ENCODE measurements at places on chromosomes 3 and 15.

- DNase-seq, result no peak
These were observed 67.7 kb downstream of the MGLL start for GRCh38 chr3:127754411-127755304.

DNA sequence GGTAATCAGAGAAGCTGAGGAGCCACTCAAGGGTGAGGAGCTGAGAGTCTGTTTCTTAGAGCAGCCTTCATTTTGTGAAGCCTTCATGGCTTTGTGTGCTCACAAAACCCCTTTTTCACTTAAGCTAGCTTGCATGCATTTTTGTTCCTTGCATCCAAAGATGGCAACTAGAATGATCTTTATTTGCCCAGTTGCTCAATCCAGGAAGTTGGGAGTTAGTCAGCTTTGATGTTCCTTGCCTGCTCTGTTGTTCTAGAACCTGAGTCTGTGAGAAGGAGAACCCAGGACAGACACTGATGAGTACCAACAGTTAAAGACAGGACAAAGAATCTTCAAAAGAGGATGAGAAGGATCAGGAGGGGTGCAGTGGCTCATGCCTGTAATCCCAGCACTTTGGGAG lies 81.8 kb downstream of the IL20RB start:
- no peak for DNase-seq

DNA sequence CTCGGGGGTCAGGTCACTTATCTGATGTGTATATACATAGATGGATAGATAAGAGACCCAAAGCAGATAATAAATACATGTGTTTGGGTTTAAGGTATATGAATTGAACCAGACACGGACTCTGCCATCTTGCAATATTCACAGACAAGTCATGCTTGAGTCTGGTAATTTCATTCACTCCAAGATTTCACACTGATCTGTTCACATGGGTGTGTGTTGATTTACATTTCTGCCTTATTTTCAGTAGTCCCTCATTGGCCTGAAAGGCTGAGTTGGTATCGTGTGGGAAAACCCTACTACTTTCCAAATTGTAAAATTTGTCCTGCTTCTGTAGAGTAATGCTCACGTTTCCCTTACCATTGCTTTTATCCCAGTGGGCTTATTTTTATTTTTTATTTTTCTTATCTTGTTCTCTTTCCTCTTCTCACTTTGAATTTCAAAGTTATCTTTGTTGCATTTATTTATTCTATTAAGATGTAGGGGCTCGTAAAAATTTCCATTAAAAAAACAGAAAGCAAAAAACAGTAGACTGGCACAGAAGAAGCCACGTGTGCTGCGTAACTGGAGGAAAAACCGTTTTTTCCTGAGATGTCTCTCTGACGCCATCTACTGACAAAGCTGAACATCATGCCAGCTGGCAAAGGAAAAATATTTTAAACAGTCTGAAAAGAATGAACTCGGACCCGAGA lies 10.8 kb upstream of the MFSD1 start:
- peak; percentile 58 for DNase-seq

DNA sequence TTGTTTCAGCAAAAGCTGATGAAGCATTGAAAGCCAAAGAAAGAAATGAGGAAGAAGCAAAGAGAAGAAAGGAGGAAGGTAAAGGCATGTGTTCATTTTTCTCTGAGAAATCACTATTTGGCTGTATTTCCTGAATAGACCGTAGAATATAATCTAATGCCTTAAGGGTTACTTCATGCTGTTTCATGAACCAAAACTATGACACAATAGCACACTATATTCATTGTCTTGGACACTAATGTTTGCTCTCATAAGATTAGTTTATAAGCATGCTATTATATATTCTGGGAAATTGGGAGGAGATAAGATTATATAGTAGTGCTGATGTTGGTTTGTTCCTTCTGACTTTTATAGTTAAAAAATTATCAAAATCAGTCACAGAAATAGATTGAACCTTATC lies 110.1 kb upstream of the MLF1 start:
- DNase-seq, result no peak

DNA sequence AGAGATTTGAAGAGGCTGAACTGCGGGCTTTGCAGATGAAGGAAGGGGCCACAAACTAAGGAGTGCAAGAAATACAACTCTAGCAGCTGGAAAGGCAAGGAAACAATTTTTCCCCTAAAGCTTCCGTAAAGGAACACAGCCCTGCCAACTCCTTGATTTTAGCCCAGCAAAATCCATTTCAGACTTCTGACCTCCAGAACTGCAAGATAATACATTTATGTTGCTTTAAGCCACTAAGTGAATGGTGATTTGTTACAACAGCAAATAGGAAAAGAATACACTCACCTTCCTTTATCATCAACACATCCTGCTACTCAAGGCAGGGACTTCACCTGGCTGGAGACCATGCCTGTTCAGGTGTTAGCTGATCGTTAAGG lies 119.3 kb upstream of the NR2E3 start:
- no peak for DNase-seq

DNA sequence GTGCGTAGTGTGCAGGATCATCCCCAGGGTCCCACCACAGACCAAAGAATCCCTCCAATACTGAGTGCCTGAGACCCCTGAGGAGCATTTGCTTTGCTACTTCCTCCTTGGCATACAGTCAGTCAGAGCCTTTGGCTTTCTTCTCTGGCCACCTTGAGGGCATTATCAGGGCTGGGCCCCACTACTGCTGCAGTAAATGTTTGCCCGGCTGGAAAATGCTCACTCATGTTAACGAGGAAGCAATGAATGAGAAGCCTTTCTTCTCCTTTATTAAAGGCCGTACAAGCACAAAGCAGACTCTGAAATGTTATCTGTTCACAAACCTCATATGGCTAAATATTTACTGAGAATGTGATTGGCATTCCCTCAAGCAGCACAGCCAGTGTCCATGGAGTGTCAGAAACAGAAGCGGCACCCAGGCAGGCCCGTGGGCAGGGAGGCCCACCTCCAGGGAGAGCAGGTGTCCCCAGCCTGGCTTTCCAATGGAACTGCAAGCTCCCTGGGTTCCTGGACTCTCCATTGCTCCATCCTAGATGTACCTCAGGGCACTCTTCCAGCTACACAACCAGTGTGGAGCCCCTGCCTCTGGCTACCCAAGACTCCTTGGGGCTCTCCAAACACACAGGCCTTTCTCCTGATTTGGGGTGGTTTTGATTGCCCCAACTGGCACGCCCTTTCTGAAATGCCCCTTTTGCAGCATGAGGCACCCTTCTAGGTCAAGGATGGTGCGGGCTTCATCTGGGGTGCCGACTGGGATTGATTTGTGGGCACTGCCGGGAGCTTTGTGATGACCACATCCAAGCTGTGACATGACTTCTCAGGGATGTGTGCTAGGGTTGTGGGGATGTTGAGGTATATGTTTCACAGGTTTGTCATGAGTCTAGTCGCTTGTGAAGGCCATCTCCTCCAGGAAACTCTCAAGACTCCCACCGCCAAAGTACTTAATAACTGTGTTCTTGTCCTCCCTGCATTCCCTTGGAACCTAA lies 195.6 kb downstream of the FAM43A start:
- DNase-seq, result no peak

- no peak for DNase-seq
These were observed 223.6 kb downstream of the SHQ1 start for GRCh38 chr3:72624656-72625055.

DNA sequence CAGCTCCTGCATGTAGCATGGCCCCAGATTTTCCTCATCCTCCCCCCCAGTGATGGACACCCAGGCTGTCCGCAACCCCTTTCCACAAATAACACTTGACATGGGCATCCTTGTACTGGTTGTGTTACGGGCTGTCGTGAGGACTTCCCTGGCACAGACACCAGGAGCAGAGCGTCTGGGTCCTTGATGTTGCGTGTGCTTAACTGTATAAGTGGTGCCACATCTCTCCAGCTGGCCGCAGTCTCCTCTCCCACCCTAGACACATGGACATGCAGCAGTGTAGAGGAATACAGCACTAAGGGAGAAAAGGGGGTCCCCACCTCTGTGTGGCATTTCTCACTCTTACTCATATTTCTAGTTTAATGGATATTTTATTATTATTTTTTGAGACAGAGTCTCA lies 56.6 kb downstream of the FBLN2 start:
- no peak for DNase-seq

DNA sequence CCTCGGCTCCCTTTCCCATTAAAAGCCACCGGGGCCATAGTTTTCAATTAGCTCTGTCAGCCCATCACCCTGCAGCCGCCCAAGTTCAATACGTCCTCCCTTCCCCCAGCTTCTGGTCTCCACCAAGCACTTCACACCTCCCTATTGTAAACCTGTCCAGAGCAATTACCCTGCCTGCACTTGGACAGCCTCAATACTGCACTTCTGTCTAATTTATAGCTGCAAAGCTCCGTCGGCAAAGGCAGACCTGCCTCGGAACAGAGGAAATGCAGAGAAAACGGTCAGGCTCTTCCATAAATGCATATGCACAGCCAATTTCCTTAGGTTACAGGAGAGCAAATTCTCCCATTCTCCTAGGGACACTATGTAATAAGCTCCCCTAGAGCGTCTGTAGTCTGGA lies 21.9 kb downstream of the LRIG1 start:
- no peak for DNase-seq

DNA sequence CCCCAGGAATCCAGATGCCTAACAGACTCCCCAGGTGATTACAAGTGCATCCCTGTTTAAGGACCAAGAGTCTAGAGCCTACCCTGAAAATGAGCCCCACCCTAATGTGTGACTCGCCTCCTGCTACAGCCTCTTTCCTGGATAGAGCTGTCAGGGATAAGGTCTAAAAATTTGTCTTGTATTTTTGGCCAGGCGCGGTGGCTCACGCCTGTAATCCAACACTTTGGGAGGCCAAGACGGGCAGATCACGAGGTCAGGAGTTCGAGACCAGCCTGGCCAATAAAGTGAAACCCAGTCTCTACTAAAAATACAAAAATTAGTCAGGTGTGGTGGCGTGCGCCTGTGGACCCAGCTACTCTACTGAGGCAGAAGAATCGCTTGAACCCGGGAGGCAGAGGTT lies 11.2 kb downstream of the TMC3 start:
- no peak for DNase-seq

GRCh38 chr15:37586011-37586583 lies 348.3 kb upstream of the TMCO5A start:
- no peak for DNase-seq

DNA sequence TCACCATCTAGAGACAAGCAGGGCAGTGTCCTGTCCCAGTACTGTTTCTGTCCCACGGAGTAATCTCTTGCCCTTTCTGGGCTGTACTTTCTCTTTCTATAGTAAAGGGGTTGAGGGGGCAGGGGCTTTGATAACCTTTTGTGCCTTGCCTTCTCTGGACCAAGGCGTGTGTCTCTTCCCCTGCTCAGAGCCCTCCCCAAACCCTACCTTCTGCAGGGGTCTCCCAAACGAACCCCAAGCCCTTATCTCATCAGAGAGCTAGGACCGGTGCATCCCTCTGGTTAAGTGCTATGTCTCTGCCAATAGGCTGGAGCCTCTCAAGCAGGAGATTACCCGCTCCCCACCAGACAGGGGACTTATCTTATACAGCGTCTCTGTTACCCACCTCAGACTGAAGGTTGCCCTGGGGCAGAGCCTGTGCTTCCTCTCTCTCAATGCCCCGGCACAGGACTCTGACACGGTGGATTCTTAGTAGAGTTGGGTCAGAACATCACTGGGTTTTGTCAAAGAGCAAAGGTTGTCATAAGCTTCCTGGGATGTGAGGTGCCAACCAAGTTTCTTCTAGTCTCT lies 2.9 kb downstream of the PLEKHO2 start:
- DNase-seq, result no peak

GRCh38 chr15:70033109-70033508 lies 64.6 kb downstream of the TLE3 start:
- no peak for DNase-seq

- DNase-seq, result no peak
These were observed 309.5 kb upstream of the TRIM42 start for GRCh38 chr3:140368223-140368811.

GRCh38 chr3:80677796-80678195 lies 910.0 kb upstream of the ROBO1 start:
- no peak for DNase-seq

DNA sequence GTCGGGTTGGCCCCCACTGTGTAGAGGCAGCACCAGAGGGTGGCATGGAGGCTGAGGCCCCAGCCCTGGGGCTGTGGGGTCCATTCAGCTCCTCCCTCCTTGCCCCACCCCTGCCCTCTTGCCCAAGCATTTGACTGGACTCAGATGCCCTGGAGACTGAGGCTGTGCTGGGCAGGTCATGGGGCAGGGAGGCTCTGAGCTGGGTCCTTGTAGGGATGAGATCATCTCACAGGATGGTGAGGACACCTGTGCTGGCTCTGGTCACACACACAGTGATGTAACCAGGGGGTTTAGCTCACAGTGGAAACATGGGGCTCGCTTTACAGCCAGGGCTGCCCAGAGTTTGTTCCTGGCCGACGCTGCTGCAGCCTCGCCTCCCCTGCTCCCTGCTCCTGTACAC lies 17.8 kb downstream of the ALPK3 start:
- no peak for DNase-seq

- no peak for DNase-seq
These were observed 502.5 kb upstream of the NAALADL2 start for GRCh38 chr3:174356596-174356995.

GRCh38 chr3:49260806-49261324 lies 16.2 kb downstream of the C3orf62 start:
- DNase-seq, result no peak

DNA sequence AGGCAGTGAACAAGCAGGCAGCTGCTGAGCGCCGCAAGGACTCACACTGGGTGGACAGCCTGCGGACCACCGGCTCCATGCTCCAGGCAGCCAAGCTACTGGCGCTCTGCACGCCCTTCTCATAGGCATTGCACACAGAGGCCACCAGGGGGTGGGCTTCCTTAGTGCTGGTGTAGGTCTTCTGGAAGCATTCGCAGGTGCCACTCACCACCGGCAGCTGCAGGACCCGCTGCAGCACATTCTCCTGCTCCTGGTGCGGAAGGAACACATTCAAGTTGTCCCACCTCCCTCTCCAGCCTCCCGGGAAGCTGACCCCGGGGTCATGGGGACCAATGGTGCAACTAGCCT lies 6.0 kb downstream of the PLIN1 start:
- peak; percentile 41 for DNase-seq

GRCh38 chr3:154775821-154776548 lies 304.1 kb upstream of the MME start:
- no peak for DNase-seq

DNA sequence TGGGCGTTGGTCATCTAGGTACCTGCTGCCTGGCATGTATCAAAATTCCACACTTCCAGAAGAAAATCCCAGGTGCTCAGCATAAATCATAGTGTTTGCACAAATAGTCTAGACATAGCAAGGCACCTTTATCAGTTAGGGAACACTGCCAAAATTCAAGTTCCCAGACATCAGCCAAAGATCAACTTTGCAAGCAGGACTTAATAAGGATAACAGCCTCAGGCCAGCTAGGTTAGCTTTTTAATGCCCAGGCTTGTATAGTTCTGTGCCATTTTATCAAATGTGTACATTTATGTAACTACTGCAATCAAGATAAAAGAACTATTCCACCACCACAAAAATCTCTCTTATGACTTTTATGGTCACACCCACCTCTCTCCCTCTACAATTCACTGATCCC lies 30.7 kb downstream of the DZIP3 start:
- no peak for DNase-seq

GRCh38 chr3:62818347-62818746 lies 56.9 kb downstream of the CADPS start:
- DNase-seq, result no peak

All from Caco-2 (cell line).